ENCODE measurements at places on chromosomes 3 and 15. TPM values are rescaled to one million over a fixed set of nuclear protein-coding genes. Genes with fewer than 3 reads are reported as not detected.

ENTPD3 gene
- total RNA-seq, result 17.8 TPM

NME9 gene
- 6.9 TPM for total RNA-seq

SAMMSON gene
- 0.23 TPM for total RNA-seq

KLHL40 gene
- 0.23 TPM for total RNA-seq

IREB2 gene
- total RNA-seq, result 73.6 TPM

KNG1 gene
- total RNA-seq, result not detected

All from diencephalon (tissue), 1 donor.